ENCODE measurements at places on chromosomes 12 and 14.

- no peak for DNase-seq
Measured at GRCh38 chr14:103384450-103385151, 614 bp upstream of the MARK3 start.

DNA sequence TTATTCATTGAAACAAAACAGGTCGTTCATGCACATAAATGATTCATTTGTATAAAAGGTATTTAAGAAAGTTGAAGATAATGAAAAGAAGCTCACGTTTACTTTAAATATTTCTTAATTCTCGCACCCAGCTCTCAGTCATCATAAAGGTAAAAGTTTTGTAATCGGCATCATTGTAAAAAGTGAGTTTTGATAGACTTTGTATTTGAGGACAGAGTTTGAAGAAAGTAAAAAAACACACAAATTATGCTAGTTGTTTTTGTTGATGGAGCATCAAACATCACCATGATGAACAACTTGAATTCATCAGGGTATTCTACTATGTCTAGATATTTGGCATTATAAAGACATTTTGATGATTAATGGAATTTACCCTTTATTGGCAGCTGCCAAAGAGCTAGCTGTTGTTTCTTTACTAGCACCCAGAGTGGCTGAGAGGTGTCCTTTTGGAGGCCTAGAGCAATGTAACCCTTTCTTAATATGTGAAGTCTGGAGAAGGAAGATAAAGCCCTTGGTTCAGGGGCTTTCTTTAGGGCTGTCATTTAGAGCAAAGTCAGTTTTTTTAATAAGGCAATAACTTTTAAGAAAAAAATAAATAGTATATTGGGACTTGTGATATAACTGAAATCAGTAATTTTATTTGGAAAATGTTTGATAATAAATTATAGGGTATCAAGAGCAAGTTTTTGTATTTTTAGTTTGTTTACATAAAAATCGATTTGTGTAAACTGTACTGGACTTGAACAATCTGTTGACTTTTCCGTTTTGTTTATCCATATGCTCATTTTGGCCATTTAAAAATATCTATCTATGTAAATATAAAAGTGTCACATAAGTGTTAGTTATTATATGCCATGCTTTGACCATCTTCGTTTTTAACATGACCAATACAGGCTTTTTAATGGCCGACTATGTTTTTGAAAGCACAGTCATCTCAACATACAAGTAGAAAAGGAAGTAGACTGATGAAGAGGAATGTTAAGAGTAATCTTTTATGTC is 7.4 kb downstream of the GLRX5 start:
- DNase-seq = no peak

GRCh38 chr14:70597731-70598130 is 2.7 kb downstream of the MED6 start:
- DNase-seq = no peak

DNA sequence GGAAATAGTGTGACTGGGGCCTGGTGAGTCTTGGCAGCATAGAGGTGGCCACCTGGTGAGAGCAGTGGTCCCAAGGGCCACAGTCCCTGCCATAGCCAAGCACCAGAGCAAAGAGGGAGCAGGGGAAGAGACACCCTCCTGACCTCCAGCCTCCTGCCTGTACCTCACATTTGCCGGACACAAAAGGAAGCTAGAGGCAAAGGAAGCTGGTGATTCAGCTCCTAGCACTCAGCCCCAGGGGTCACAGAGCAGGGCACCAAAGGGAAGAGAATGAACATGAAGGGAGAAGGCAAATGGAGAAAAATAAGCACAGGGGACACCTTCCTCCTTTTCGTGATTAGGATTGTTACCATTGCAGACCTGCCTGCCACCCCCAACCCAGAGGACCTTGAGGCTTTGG is 216.8 kb downstream of the ZFP36L1 start:
- no peak for DNase-seq

DNA sequence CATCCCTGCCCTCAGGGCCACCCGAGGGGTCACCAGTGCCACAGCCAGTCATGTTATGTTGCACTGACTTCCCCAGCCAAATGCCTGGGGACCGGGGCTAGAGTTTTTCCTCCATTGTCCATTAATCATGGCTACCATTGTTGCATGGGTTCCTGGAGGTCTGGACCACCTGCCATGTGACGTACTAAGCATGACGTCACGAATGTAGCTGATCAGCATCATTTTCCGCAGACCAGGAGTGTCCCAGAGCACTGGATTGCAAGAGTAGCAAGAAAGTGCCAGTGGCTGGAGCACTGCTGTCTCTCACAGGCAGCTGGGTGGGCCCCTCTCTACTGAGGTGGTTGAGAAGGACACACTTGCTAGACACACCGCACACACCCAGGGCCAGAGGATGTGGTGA is 6.9 kb upstream of the C14orf180 start:
- no peak for DNase-seq

DNA sequence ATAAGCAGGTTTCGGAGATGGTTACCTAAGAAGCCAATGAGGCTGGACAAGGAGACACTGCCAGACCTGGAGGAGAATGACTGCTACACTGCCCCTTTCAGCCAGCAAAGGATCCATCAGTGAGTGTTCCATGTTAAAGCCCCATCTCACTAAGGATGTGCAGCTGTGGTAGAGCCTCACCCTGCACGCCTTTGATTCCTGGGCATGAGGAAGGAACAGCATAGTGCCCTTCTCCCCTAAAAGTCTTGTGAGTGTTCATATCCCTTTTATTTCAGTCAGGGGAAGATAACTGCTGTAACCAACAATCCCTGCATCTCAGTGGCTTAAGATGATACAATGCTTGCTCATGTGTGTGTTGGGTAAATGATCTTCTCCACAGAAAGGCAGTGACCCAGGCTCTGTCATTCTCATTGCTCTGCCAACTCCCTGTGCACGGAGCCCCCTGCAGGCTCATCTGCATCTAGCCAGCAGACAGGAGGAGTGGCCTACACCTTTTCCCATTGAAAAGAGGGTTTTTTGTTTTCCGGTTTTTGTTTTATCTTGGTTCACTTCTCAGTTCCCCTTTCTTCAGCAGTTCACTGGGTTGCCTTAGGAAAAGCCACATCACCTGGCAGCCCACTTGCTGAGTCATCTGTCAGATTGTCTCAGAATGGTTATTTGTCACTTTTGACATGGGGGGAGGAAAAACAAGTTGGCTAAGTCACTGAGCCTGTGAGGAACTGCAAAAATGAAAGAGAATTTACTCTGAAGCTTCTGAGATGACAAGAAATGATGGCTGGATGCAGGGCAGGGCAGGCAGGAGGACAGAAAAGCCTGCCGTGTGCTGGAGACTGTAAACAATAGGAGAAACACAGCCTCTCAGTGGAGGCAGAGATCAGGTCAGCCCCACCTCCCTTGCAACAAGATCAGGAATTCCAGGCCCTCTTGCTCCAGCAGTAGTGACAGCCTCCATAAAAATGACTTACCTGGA is 193.3 kb downstream of the ANO4 start:
- peak; percentile 20 for DNase-seq

DNA sequence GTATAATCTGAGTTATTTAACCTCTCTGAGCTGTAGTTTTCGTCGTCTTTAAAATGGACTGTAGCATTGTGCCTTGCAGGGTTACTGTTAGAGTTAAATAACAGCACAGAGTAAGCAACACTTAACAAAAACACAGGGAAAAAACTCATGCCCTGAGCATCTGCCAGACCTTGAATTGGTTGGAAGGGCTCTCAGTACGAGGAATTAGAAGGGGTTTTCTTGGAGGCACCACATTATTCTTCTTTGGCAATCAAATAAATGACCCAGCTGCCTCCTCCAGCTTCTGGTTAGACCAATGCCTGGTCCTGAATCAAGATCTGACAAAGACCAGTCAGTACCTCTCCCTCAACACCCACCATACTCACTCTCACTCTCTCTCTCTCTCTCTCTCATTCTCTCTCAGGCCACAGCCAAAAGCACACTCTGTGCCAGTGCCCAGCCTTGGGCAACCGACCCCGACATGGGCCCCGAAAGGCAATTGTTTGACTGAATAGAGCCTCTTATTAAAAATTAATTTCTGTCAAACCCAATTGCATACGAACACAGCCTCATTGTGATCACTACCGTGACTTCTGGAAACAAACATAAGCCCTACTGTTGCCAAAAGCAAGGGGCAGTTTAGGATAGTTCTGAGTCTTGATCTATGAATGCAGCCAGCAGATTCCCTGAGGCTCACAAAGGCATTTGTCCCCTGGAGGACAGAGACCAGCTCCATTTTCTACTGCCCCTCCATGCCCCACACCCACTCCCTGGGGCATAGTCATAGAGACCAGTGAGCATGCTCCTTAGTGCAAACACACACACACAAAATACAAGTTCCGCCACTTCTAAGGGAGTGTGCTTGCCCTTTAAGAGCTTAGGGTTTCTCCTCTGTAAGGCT is 23.9 kb downstream of the DUSP6 start:
- DNase-seq = no peak

DNA sequence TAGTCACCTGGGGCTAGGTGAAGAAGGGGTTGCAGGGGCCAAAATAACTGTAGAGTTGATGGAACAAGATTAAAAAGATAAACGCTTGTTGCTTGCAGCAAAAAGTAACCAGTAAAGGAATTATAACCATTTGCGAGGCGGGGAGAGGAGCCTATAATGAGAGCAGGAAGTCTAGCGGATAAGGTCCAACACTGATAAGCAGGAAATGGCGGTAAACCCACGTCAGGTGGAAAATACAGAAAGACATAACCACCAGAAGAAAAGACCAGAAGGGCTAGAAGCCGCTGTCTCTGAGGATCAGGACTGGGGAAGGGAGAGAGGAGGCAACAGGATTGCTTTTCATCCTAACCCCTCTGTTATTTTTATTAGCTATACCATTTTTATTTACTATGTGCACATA is 303.3 kb downstream of the DPF3 start:
- DNase-seq = no peak

DNA sequence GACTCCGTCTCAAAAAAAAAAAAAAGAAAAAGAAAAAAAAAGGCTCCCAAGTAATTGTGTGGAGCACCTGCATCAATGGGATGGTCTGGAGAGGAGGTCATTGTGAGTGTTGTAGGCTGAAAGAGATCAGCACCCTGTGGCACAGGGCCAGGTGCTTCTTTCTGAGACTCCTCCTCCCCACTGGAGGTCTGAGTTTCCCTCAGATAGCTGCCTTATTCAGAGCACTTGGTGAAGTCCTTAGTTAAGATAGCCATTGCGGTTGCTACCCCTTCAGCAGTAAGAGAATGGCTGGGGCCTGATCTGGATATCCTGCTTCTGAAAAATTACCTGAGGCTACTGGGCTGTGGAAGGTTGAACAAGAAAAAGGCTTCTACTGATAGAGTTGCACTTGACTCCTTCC is 69.8 kb downstream of the ANO6 start:
- no peak for DNase-seq

- no peak for DNase-seq
Measured at GRCh38 chr12:53577941-53578352, 48.2 kb downstream of the ATF7 start.

DNA sequence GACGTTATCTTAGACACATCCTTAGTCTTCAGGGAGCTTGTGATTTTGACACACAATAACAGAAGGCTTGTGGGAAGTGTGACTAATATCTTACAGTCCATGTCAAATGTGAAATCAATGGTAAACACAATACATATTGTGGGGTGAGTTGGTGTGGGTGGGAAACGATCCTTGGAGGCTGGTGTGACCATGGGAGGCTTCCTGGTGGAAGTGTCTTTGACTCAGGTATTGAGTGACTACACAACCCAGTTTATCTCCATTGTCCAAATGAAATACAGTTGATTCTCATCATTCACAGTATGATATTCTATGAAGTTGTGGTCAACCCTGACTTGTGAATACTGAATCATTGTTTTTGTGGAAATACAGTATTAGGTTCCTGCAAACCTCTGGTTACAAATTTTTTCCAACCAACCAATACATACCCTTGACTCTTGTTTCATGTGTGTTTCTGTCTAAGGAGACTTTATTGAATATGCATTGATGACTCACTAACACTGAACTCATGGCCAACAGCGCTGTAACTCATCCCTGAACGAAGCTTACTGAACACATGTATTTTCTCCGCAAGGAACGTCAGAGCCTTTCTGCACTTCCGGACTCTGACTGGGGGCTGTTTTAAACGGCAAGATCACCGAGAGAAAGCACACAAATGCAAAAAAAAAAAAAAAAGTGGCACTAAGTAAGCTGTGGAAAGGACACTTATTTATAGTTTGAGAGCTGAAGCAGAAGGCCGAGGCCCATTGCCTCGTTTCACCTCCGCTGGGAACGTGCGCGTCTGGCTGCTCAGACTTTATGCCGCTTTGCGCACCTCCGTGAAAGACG is 59.0 kb downstream of the CLMN start:
- DNase-seq = peak; percentile 67

GRCh38 chr12:19946550-19946949 is 421.8 kb upstream of the PDE3A start:
- DNase-seq = peak; percentile 98
